CD4-positive, alpha-beta T cell treated with Interleukin-4 for 4 hours (primary cell): ENCODE measurements at places on chromosomes 11 and 22.
A peak's percentile ranks its signal among the peaks of the same experiment; 100 is the strongest.

DNA sequence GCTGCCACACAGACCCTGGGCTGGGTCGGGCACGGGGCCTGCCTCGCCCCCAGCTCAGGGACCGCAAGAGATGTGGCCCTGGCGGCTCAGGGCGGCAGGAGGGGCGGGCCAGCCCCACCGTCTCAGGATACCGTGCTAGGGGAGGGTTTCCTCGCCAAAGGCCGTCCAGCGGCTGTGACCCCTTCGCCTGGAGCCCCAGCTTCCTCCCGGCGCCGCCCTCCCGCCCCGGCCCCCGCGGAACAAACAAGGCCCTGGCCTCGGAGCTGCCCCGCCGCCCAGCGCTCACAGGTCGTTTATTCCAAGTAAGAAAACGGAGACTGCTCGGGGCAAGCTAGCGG lies 543 bp upstream of the AP2A2 start:
- DNase-seq = no peak

DNA sequence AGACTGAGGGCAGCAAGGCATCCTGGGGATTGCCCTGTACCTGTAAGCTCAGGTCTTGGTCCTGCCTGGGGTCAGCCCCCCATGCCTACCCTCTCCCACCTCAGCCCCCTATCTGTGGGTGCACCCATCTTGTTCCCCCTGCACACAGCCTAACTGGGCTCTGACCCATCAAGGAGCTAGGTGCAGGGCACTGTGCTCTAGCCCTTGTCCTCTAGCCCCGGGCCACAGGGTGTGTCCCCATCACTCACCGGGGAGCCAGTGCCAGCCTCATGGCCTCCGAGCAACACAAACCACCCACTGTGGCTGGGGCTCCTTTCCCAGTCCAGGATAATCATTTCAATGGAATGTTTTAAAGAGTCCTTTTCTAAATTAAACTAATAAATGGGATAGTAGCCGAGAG lies 293.9 kb upstream of the PLET1 start:
- no peak for DNase-seq

- no peak for DNase-seq
Measured at GRCh38 chr22:36562261-36562835, 33.4 kb upstream of the EIF3D start.

- DNase-seq = no peak
Measured at GRCh38 chr11:2310786-2311352, 9.1 kb downstream of the TSPAN32 start.

DNA sequence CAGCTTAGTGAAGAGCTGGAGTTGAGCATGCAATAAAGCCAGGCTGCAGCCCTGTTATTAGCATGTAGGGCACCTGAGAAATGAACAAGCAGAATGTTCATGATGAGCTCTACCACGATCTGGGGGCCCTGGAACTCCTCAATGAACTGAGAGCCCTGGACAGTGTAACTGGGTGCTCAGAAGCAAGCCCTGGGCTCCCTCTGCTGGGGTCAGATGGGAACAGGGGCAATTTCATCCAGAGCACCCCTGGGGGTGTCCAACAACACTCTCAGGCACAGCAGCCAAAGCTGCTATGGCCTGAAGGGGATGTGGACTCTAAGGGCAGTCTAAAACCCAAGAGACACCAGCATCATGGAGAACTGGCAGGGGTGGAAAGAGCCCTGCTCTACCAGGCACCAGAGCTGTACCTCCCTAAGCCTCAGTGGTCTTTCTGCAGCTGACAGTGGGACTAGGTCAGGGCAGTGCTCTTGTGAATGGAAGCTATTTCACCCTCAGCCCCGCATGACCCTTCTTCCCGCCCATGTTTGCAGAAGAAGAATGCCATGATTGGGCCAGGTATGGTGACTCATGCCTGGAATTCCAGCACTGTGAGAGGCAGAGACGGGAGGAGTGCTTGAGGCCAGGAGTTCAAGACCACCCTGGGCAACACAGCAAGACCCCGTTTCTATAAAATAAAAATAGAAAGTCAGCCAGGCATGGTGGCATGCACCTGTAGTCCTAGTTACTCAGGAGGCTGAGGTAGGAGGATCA lies 28.9 kb downstream of the THOC5 start:
- DNase-seq = no peak

- peak; percentile 55 for DNase-seq
Measured at GRCh38 chr22:43230971-43231723, 44.2 kb upstream of the TTLL12 start.

- no peak for DNase-seq
Measured at GRCh38 chr22:34038801-34039555, 118.7 kb upstream of the LARGE1 start.

- DNase-seq = no peak
Measured at GRCh38 chr11:105158436-105158835, 18.9 kb upstream of the CARD18 start.

DNA sequence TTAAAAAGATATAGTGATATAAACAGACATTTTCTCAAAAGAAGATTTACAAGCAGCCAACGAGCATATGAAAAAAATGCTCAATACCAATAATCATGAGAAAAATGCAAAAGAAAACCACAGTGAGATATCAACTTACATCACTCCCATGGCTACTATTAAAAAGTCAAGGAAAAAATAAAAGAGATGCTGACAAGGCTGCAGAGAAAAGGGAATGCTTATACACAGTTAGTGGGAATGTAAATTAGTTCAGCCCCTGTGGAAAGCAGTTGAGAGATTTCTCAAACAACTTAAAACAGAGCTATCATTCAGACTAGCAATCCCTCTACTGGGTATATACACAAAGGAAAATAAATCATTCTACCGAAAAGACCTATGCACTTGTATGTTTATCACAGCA lies 97.1 kb upstream of the CARD18 start:
- no peak for DNase-seq

DNA sequence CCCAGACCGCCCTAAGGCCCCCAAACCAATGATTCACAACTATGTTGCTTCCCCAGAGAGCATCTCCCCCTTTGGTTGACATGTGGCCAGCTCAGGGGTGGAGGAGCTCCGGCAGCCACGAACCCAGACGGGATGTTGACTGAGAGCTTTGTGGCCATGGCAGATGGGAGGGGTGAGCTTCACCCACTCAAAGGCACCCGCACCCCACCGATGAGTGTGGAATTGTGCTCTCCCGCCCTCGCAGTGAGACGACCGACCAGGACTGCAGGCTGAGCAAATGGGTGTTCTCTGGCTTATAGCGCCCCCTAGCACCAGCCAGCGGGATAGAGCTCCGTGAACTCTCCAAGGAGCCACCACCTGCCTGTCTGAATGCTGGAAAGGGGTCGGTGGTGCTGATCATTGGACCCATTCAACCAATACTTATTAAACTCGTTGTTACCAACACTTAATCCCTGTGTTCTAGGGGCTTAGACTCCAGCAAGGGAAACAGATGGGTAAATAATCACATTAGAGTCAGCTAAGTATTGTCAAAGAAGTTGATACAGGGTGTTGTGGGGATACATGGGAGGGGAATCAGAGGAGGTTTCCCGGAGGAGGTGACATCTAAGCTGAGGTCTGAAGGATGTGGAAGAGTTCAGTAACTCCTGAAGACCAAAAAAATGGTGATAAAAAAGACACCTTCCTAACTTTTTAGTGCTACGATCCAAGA lies 4.5 kb upstream of the TIMP3 start:
- DNase-seq = peak; percentile 40

GRCh38 chr11:132551016-132551415 lies 981.3 kb downstream of the OPCML start:
- no peak for DNase-seq

GRCh38 chr11:73866586-73866996 lies 10.1 kb downstream of the COA4 start:
- DNase-seq = no peak

GRCh38 chr11:78801161-78801884 lies 226.7 kb upstream of the NARS2 start:
- no peak for DNase-seq

- DNase-seq = no peak
Measured at GRCh38 chr22:31098632-31099110, 8.7 kb downstream of the SELENOM start.

DNA sequence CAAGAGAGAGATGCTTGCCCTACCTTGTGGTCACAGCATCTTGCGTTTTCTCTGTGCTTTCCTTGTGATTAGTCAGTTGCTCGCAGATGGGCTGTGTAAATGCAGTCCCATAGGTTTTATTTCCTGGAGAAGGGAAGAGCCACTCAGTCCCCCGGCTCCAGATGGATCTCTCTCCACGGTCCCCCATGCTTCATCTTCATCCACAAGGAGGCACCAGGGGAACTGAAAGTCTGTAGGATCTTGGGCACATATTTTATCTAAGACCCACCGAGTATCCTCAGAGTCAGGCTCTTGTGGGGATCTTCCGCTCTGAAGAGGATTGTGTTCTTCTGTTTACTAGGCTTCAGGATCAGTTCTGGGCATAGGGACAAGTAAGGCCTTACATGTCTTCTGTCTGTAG lies 66.8 kb upstream of the E2F8 start:
- no peak for DNase-seq

DNA sequence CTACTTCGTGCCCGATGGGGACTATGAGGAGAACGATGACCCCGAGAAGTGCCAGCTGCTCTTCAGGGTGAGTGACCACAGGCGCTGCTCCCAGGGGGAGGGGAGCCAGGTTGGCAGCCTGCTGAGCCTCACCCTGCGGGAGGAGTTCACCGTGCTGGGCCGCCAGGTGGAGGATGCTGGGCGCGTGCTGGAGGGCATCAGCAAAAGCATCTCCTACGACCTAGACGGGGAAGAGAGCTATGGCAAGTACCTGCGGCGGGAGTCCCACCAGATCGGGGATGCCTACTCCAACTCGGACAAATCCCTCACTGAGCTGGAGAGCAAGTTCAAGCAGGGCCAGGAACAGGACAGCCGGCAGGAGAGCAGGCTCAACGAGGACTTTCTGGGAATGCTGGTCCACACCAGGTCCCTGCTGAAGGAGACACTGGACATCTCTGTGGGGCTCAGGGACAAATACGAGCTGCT lies 751 bp downstream of the FIBIN start:
- no peak for DNase-seq

- DNase-seq = no peak
Measured at GRCh38 chr22:26953012-26953883, 295.9 kb downstream of the MIAT start.

DNA sequence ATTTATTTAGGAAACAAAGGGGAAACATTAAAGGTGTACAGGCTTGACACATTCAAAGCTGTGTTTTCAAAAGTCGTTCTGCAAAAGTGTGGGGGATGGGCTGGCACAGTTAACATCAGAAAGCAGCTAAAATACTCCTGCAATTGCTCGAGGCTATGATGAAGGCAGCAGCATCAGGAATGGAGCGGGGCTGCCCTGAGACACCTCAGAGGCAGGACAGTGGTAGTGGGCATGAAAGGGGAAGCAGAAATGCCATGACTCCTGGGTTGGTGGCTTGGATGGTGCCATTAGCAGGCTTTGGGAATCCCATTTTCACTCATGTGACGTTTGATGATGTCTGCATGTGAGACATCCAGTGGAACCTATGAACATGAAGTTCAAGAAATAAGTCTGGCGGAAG lies 646 bp downstream of the NCAPD3 start:
- no peak for DNase-seq

- no peak for DNase-seq
Measured at GRCh38 chr22:48981371-48982061, 846.2 kb downstream of the BRD1 start.

DNA sequence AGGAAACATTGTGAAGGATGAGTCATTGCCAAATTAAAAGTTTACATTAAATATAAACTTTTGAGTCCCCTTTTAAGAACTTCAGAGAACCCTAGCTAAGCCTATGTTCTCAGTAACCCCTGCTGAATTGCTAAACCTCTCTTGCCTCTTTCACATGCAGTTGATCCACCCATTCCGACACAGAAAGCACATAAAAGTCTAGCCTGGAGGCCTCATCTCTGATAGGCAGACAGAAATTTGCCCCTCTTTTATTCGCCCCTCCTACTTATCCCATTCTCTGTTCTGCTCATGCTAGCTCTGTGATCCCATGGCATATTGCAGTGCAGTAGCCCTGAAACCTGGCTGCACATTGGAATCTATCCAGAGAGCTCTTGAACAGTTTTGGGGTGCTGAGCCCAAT lies 58.2 kb upstream of the PDE3B start:
- DNase-seq = no peak

GRCh38 chr11:118283756-118284350 lies 19.8 kb upstream of the MPZL2 start:
- no peak for DNase-seq

DNA sequence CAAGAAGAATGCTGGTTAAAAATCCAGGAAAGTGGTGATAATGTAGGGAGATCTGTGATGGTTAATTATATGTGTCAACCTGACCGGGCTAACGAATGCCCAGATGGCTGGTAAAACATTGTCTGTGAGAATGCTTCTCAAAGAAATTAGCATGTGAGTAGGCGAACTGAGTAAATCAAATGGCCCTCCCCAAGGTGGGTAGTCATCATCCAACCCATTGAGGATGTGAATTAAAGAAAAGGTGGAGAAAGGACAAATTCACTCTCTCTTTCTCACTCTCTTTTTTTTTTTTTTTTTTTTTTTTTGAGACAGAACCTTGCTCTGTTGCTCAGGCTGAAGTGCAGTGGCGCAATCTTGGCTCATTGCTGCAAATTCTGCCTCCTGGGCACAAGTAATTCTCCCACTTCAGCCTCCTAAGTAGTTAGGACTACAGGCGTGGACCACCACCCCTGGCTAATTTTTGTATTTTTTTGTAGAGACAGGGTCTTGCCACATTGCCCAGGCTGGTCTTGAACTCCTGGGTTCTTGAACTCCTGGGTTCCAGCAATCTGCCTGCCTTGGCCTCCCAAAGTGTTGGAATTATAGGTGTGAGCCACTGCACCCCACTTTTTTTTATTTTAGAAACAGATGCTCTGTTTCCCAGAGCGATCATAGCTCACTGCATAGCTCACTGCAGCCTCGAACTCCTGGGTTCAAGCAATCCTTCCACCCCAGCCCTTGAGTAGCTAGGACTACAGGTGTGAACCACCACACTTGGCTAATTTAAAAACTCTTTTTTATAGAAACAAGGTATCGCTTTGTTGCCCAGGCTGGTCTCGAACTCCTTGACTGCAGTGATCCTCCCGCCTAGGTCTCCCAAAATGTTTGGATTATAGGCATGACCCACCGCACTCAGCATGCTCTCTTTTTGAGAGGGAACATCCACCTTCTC lies 22.0 kb upstream of the P2RY6 start:
- no peak for DNase-seq

DNA sequence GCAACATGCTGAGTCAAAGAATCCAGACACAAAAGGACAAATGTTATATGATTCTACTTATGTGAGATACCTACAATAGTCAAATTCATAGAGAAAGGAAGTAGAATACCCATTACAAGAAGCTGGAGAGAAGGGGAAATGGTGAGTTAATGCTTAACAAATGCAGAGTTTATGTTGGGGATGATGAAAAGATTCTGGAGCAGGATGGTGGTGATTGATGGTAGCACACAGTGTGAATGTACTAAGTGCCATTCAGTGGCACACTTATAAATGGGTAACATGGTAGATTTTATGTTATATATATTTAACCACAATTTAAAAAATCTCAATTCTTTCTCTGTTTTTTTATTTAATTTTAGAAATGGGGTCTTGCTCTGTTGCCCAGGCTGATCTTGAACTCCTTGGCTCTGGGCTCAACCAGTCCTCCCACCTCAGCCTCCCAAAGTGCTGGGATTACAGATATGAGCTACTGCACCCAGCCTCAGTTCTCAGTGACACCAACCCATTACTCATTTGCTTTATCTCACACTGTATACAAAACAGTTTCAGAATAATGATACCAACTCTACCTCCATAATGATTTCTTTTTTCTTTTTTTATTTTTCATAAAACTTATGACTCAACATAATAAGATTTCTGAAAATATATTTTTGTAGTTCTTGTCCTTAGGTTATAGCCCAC lies 9.6 kb upstream of the RELA start:
- no peak for DNase-seq

GRCh38 chr22:17566776-17567175 lies 3.5 kb downstream of the SLC25A18 start:
- no peak for DNase-seq

GRCh38 chr11:92550411-92550810 lies 325.8 kb downstream of the FAT3 start:
- no peak for DNase-seq
